ENCODE measurements at places on chromosomes 1 and 21.

DNA sequence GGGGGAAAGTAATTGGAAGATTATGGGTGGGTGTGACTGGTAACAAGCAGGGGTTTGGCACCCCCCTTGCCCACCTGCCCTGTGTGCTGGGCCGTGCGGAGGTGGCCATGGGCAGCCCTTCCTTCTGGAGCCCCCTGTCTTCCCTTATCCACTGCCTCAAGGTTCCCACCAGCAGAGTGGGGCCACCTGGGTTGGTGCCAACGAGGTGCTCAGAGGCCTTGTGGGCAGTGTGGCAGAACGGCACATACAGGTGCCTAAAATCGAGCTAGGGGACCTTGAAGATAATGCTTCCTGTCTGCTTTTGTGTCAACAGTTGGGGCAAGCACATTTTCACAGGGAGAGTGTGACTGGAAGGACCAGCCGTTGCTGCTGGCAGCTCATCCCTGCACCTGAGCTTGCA, 161.8 kb downstream of the PCBP3 start:
- DNase-seq: no peak

- DNase-seq: no peak
Measured at GRCh38 chr1:64903593-64903992, 62.8 kb downstream of the JAK1 start.

GRCh38 chr1:111928531-111928930, 60.9 kb downstream of the KCND3 start:
- DNase-seq: no peak

DNA sequence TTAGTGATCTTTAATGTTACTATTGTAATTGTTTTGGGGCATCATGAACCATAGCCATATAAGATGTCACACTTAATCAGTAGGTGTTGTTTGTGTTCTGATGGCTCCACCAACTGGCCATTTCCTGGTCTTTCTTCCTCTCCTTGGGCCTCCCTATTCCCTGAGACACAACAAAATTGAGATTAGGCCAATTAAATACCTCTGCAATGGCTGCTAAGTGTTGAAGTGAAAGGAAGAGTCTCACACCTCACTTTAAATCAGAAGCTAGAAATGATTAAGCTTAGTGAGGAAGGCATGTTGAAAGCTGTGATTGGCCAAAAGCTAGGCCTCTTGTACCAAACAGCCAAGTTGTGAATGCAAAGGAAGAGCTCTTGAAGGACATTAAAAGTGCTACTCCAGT, 30.7 kb downstream of the PPP2R5A start:
- no peak for DNase-seq

- no peak for DNase-seq
Measured at GRCh38 chr1:216332462-216332861, 90.8 kb downstream of the USH2A start.

- DNase-seq: no peak
Measured at GRCh38 chr1:246793356-246793896, 69.2 kb downstream of the SCCPDH start.

DNA sequence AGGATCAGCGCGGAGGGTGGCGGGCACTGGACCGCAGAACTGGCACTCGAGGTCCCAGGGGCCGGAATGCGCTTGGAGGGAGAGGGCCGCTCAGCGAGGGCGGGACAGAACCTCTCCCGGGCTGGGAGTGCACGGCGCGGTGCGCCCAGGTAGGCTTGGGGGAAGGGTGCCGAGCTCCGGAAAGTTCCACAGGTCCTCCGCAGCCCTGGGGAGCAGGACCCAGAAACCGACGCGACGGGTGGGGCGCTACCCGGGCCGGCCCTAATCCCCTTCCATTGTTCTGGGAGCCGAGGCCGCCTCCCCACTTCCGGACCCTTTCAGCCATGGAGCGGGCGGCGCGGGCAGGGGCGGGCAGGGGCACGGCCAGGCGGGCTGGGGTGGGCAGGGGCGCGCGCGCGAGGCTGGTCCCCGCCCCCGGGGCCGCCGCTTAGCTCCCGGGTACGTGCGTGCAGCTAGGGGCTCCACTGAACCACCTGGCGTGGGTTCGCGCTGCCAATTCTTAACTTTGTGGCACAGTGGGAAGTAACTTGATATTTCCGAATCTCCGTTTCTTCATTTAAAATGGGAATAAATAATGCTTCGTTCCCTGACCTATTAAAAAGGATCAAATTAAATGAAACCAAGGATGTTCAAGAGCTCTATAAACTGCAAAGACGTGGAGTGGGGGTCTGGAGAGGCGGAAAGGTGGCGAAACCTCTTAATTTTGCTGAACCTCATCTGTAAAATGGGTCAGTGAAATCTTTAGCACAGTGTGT, 20.7 kb downstream of the LGR6 start:
- DNase-seq: peak; percentile 25

DNA sequence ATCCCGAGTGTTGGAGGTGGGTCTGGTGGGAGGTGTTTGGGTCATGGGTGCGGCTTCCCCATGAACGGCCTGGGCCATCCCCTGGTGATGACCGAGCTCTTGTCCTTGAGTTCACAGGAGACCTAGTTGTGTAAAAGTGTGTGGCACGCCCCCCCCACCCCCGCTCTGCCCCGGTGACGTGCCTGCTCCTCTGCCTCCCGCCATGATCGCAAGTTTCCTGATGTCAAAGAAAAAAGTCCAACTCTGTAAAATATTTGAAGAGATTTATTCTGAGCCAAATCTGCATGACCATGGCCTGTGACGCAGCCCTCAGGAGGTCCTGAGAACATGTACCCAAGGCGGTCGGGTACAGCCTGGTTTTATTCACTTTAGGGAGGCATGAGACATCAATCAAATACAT, 125.1 kb upstream of the COL6A1 start:
- DNase-seq: peak; percentile 5

- no peak for DNase-seq
Measured at GRCh38 chr1:58156124-58156468, 390.4 kb downstream of the OMA1 start.

GRCh38 chr1:220786337-220787068, at the start of gene MTARC1:
MTARC1 (plus strand) TSS chr1:220786913; CDS start chr1:220786945, 32 bp downstream.
- peak; percentile 71 for DNase-seq

All from femur (tissue), 1 donor.